ENCODE measurements at places on chromosomes 2 and 18. TPM values are rescaled to one million over a fixed set of nuclear protein-coding genes. Genes with fewer than 3 reads are reported as not detected.

Gene CTIF
- total RNA-seq: 11.5 TPM

Gene SIGLEC15
- 0.07 TPM for total RNA-seq

Gene NYAP2
- not detected for total RNA-seq

Gene CAPN14
- 4.0 TPM for total RNA-seq

Gene CABYR
- total RNA-seq: 5.9 TPM

Gene ITGB6
- total RNA-seq: 58.6 TPM

Gene EVX2
- total RNA-seq: not detected

Gene CDH7
- total RNA-seq: not detected

Gene LYPD1
- total RNA-seq: not detected

All from airway epithelial cell (primary cell).